ENCODE measurements at places on chromosomes 5 and 9.

GRCh38 chr9:132235894-132236661 is 74.2 kb downstream of the NTNG2 start:
- DNase-seq: peak; percentile 28

GRCh38 chr5:14723701-14724132 is 59.2 kb downstream of the OTULIN start:
- no peak for DNase-seq

GRCh38 chr5:179163236-179164155 is 103.3 kb downstream of the ZNF354C start:
- DNase-seq: no peak

- DNase-seq: no peak
Measured at GRCh38 chr9:70921136-70921535, 200.3 kb downstream of the TRPM3 start.

GRCh38 chr5:136016945-136017530 is 11.8 kb upstream of the TGFBI start:
- DNase-seq: no peak

DNA sequence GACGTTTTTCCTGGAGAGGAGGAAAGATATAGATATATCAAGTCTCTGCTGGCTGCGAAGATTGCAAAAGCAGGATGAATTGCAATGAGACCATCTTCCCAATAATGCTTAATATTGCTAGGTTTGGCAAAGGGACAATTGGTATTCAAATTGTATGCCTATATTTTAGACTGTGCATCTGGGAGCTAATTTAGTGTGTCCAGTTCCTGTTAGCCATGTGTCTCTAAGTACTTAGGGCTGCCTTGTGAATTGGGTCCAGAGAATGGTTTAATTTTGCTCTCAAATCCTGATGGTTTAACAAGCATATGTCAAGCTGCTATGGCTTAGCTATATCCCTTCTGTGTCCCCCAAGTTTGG is 97.6 kb upstream of the ZNF366 start:
- no peak for DNase-seq

- no peak for DNase-seq
Measured at GRCh38 chr9:130429831-130430230, 14.9 kb upstream of the ASS1 start.

DNA sequence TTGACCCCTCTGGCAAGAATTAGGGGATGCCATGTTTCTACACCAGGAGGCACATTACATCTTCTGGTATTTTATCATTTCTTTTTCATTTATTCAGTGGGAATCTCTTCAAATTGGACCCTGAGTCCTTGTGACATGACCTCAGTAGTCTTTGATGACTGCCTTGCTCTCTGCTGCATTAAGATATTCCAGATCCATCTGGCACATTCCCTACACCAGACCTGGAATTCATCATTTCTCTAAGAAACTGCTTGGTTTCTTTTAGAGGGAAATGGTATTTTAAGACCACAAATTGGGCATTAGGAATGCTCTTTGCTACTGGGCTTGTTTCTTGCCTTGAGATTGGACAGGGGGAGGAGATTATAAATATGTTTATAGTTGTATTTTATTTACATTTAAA is 61.0 kb downstream of the GALNT10 start:
- no peak for DNase-seq

DNA sequence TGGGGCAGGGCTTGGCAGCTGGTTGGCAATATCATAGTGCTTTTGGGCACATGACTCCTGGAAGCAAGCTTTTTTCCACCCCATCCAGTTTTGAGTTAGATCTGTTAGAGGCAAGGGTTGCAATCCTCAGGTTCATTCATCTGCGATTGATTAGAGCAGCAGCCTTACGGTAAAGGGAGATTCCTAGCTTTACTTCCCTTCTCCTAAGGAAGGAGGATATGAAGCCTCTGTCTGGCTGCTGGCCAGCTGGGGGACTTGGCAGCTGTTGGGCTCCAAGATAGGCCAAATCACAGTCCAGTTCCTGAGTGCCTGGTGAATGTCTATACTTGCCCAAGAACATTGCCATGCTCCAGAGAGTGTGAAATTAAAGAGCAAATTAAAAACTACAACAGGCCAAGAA is 113.4 kb upstream of the CCNH start:
- DNase-seq: no peak

- DNase-seq: no peak
Measured at GRCh38 chr5:149789835-149790234, 59.7 kb downstream of the PPARGC1B start.

DNA sequence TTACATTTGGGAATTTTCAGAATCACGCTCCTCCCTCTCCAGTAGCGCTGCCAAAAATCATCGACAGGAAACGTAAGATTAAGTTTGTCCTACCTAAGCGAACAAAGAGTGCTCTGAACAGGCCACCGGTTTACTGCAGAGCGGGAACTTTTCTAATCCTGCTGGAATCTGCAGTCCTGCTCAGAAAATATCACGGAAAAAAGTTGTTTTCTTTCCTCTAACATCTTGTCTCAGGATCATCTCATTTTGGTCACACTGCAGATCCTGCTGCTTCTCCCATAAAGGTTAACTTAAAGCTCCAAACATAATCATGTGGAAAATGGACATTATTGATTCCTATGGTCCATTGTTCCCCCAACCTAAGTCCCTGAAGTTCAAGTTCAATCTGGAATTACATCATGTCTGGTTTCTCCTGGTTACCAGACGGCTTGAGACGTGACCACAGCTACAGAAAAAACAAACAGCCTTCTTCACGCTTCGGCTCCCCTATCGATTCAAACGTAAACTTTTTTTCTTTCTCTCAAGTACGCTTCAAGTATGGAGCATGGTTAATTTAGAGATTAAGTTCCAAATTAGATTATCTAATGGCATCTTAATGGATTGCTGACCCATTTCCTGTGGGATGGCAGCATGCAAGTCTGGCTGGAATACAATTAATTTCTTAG is 217.6 kb downstream of the NFIB start:
- DNase-seq: peak; percentile 22

DNA sequence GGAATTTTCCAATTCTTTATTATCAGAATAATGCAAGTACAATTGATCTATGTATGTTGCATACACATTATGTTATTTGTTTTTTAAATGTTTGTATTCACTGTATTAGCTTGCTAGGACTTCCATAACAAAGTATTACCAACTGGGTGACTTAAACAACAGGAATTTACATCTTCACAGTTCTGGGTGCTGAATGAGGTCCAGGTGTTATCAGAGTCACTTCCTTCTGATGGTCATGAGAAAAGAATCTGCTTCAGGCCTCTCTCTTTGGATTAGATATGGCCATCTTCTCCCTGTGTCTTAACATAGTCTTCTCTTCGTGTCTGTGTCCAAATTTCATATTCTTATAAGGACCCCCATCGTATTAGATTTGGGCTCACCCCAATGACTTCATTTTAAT is 229.1 kb upstream of the TRPC7 start:
- no peak for DNase-seq

DNA sequence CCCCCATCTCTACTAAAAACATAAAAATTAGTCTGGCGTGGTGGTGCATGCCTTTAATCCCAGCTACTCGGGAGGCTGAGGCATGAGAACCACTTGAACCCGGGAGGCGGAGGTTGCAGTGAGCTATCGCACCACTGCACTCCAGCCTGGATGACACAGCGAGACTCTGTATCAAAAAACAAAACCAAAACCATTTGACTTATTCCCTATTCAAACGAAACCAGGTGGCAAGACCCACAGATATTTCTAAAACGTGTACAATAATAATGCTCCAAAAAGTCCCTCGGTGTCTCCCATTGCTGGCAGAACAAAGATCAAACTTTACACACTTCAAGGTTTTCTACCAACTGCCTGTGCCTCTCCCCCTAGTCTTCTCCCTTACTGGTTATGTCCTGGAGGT is 29.8 kb downstream of the HMGCR start:
- no peak for DNase-seq

DNA sequence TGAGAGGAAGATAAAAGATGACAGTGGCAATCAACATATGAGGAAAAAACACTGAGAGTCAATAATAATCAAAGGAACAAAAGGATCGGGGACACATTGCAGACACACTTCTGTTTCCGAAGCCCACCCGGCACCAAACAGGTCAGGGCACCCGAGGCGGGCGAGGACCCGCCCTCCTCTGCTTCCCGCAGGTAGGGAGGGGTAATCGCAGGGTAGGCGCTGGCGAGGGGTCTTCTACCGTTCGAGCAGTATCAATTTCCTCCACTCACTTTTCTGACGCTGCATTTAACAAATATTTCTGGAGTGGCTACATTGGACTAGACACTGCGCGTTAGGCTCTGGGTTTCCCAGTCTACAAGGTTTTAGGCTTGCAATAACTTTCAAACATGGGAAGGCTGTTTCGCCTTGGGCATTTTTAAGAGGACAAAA is 1.3 kb downstream of the TXN start:
- no peak for DNase-seq

DNA sequence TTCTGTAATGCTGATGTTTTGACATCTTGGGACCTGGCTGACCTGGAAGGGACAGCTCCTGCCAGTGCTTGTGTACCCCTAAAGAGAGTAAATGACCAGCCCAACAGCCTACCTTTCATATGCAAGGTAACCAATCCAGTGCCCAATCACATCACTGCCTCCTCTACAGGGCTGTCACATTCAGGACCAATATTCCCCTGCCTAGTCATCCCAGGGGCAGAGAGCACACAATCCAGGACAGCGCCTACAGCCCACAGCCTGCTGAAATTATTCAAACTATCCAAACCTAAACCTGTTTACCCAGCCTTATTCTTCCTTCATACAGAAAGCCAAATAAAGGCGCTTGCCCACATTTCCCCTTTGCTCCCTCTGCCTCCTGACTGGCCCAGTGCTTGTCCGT is 284.1 kb downstream of the CTNND2 start:
- no peak for DNase-seq

GRCh38 chr9:68704814-68705530 is at the start of gene PIP5K1B:
Gene PIP5K1B (plus strand): TSS chr9:68705240. CDS start chr9:68822615, 117,375 bp downstream.
- no peak for DNase-seq

DNA sequence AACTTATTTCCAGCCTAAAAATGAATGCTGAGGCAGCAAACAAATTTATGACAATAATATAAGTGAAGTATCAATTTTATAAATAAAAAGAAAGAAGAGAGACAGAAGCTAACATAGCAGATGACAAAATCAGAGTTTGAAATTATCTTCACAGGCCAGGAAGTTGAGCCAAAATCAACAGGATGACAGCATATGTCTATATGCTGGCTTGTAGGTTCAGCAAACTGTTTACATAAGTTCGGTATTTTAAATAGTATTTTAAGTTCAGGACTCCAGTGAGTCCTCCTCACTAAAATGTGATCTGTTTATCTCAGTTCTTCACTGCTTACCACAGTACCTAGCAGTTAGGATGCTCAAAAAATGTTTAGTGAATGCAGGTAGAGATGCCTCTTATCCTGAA is 359.6 kb upstream of the SMC2 start:
- no peak for DNase-seq

GRCh38 chr5:151082282-151082902 is 1.6 kb upstream of the TNIP1 start:
- DNase-seq: no peak

GRCh38 chr5:54088081-54088480 is 222.3 kb downstream of the ARL15 start:
- no peak for DNase-seq

DNA sequence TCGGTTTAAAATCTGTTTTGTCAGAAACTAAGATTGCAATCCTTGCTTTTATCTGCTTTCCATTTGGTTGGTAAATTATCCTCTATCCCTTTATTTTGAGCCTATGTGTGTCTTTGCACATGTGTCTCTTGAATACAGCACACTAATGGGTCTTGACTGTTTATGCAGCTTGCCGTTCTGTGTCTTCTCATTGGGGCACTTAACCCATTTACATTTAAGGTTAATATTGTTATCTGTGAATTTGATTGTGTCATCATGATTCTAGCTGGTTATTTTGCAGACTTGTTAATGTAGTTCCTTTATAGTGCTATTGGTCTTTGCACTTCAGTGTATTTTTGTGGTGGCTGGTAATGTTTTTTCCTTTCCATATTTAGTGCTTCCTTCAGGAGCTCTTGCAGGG is 36.3 kb upstream of the SMIM15 start:
- no peak for DNase-seq

DNA sequence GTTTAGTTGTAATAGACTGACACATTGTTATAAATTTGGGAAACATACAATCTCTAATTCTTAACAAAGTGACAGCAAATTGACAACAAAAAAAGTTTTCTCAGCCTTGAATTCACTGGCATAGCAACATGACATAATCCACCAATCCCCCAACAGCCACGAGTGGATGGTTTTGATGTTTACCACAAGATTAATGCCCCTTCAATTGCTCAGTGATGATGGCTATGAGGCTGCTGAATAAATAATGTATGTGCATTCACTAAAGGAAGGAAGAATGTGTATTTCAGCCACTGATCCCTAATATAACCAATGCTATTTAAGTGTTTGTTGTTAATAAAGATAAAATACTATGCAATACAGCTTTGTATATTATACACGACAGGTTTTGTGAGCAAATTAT is 743.6 kb upstream of the DMAC1 start:
- no peak for DNase-seq

DNA sequence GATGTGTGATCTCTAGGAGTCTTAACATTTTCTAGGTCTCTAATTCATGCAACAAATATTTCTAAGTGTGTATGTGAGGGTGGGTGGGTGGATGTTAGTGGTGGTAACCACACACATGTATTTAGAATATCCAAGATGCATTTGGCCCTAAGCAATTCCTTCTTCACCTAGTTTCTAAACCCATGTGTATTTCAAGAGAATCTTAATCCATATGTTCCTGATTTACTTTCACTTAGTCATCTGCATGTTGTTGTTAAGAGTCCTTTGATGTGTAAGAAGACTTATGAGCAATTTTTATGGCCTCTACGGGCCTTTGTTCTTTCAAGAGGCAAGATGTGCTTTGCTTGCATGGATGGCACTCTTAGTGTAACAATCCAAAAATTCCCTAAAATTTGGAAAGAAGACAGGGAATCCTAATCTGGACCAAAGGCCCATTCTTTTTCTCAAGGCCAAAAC is 282.6 kb downstream of the SPATA31D1 start:
- DNase-seq: no peak

DNA sequence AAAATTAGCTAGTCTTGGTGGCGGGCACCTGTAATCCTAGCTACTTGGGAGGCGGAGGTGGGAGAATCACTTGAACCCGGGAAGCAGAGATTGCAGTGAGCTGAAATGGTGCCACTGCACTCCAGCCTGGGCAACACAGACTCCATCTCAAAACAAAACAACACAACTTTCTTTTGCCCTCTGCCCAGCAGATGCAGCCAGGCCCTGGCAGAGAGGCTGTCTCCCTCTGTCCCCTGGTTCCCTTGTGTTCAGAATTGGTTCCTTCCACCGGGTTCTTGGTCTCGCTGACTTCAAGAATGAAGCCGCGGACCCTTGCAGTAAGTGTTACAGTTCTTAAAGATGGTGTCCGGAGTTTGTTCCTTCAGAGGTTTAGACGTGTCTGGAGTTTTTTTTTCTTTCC is 30.2 kb upstream of the CEP72 start:
- no peak for DNase-seq

DNA sequence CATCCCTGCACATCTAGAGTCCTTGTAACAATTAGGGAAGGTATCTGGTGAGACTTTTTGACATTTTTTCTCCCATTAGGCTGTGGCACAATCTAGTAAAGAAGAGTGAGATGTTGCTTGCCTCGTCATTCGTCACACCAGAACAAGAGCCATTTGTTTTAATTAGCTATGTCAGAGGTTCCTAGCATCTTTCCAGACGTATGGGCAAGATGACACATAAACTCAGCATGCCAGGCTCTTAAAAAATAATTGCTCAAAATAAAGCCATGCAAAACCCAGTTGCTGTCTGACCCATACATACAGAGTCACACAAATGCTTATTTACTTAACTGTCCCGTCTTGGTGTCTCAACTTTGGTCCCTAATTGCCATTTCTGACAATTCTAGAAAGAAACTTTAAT is 125.9 kb downstream of the TRPM3 start:
- DNase-seq: no peak

GRCh38 chr5:115391780-115392179 is 95.3 kb upstream of the CCDC112 start:
- no peak for DNase-seq
